Suppressor macrophage (primary cell): ENCODE measurements at places on chromosomes 1 and 21.

- no peak for DNase-seq
These were observed 577.6 kb downstream of the MATN1 start for GRCh38 chr1:30145723-30146303.

GRCh38 chr1:119674835-119675289, 26.8 kb upstream of the ZNF697 start:
- no peak for DNase-seq

- no peak for DNase-seq
These were observed 51.1 kb upstream of the IL12RB2 start for GRCh38 chr1:67256291-67257172.

DNA sequence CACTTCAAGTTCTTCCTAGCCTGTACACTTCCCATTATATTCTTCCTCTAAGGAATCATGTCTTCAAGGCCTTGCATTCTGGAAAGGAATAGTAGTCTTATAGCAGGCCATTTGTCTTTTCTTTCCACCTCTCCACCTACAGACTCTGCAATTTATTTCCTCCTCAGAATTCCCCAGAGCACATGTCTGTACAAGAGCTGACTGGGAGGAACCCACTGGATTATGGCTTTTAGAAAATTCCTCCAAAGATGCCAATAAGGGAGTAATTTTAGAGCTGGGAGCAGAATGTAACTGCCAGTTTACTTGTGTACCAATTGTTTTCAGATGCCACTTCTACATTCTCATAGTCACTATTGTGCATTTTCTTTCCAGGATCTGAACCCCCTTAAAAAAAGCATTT, 3.4 kb upstream of the PSMG1 start:
- no peak for DNase-seq

DNA sequence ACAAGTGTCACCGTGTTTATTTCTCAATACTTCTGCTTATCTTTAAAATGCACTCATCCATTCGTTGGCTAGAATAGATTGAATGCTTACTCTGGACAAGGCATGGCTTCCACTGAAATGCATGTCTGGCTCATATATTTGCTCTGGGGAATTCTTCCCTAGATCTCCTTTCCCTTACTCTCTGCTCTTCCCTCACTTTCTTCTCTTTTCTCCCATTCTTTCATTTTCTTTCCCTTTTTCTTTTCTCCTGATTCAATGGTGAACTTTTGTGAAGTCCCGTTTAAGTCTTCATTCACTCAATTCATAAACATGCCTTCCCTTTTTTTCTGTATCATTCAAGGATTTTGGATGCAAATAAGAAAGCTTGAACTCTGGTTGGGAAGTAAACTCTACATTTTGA, 234.5 kb downstream of the DYRK1A start:
- no peak for DNase-seq

DNA sequence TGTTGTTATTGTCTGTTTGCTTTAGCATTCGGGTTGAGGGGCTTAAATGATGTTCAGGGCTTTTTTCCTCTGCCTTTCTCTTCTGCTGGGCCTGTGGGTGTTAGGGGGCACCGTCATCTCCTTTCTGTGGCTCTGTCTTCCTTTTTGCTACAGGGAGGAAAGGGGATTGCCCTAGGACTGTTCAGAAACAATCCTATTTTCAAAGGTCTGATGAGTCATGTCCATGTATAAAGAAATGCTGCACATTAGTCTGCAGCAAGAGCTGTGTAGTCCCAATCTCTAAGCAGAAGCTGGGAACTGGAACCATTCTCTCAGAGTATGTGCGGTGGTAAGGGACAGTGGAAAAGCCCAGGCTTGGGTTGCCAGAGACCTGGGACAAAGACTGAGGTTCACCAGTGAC, 462.3 kb downstream of the OMA1 start:
- DNase-seq = no peak

DNA sequence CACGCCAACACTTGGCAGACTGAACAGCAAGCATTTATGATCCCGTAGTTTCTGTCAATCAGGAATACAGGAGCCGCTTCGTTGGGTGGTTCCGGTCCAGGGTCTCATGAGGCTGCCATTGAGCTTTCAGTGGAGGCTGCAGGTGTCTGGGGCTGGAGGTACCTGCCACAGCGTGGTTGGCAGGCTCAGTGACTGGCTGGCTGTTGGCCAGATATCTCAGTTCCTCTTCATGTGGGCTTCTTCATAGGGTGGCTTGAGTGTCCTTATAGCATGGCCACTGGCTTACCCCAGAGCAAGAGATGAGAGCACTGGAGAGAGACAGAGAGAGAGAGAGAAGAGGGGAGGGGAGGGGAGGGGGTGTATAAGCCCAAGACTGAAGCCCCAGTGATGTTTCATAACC, 29.3 kb downstream of the PIK3CD start:
- no peak for DNase-seq

DNA sequence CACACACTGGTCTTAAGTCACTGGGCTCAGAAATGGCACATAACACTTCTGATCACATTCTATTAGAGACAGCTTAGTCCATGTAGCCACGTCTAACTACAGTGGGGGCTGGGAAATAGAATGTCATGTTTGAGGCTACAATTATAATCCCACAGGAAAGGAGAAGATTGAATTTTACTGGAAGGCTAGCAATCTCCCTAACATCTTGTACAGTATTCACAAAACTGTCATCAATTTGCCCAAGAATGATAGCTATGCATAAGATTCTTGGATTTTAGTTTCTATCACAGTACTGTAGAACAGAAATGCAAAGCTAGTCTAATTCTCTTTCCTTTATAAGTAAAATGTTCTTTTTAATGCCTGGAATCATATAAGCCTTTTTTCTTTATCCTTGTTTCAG, 12.7 kb upstream of the ZMYM6 start:
- DNase-seq = no peak

GRCh38 chr1:54347955-54348699, 58.1 kb downstream of the SSBP3 start:
- no peak for DNase-seq

DNA sequence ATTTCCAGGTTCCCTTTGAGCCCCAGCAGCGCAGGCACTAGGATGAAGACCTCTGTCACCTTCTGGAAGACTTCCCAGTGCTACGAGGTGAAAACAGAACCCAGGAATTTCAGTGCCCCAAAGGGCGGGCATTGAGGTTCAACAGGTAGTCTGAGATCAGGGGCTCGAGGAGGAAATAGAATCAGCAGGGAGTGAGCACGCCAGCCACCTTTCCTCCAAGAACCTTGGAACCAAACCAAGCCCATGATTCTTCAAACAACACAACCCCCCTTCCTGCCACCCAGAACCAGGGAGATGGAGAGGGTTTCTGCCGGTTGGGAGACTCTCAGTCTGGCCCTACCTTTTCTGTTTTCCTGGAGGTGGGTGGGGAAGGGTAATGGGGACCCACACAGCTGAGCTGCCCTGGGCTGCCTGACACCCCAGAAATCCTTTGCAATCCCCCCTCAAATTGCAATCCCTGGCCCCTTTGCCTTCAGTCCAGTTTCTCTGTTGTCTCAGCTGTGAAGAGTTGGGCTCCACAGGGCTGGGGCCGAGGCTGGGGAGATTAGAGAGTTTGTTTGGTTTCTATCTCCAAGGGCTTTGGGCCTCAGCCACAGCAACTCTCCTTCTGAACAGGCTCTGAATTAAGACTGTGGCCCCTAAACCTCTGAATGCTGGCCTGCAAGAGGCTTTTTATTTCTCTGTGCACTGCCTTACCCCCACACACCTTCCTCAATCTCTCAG, 11.9 kb downstream of the SLC41A1 start:
- no peak for DNase-seq

- DNase-seq = no peak
These were observed 620.3 kb upstream of the PLXNA2 start for GRCh38 chr1:208864366-208864965.

GRCh38 chr1:181251001-181251712, 162.7 kb downstream of the IER5 start:
- no peak for DNase-seq

- no peak for DNase-seq
These were observed 13.3 kb downstream of the FAM151A start for GRCh38 chr1:54610048-54610447.

- DNase-seq = peak; percentile 32
These were observed 2.8 kb downstream of the DNTTIP2 start for GRCh38 chr1:93876244-93876643.

GRCh38 chr21:44870748-44871495, 2.6 kb downstream of the PTTG1IP start:
- DNase-seq = no peak

DNA sequence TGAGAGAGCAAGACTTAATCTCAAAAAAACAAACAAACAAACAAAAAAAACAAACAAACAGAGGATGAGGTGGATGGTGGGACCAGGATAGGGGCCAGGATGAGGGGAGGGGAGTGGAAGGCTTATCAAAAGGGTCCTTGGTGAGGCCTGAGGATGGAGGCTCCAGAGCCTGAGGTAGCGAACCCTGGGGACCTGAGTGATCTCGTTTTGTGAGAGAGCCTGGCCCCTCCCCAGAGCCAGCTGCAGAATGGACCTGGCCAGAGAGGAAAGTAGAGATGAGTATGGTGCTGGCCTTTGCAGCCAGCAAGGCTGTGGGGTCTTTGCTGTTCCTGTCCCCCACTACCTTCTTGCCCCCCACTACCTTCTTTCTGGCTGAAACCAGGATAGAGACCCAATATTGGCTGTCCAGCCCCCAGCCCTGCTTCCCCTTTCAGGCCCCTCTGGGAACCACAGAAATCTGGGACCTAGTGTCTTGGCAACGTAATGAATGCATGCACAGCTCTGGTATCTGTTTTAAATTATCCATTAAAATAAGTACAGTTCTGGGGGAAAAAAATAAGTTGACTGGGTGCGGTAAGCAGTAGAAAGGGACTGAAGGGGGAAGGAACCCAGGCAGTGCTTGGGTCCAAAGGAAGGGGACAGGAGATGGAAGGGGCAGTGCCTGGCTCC, 1.1 kb upstream of the LMNA start:
- DNase-seq = no peak

DNA sequence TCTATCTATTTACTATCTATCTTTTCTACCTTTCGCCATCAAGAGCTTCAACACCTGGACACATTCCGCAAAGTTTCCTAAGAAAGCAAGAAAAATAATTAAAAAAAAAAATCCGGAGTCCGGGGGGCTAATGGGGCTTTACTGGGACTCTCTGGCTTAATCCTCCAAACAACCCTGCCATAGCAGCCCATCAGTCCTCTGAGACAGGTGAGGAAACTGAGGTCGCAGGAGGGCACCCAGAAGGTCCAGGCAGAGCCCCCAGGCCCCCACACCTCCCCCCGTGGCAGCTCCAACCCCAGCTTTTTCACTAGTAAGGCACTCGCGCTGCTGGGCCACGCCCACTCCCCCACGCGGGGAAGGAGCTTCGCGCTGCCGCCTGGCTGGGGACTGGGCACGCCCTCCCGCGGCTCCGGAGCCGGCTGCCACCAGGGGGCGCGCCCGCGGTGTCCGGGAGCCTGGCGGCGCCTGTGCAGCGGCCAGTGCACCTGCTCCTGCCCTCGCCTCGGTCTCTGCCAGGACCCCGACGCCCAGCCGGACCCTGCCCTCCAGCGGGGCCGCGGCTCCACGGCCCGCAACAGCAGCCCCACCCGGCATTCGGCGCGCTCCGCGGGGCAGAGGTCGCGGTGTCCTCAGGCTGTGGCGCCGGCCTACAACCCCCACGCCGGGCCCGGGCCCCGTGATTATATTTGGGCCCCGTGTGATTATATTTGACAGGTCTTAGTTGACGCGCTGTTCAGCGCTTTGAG, 54.1 kb upstream of the SAMD11 start:
- peak; percentile 74 for DNase-seq

DNA sequence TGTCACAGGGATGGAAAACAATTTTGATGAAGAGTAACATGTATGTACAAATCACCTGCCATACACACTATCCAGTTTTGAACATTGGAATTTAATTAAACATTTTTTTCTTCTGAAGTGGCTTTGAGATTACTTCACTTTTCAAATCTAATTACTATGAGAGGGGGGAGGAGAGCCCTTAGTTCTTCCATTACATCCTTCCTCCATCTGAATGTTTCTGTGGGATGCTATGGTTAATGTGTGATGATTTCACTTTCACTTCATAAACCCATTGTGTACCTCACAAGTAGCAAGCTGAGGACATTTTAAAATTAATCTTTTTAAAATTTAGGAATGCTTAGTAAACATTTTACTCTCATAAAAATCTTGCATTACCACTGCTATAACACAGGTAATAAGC, 156.9 kb downstream of the RUNX1 start:
- no peak for DNase-seq

GRCh38 chr1:204198348-204199340, 2.4 kb upstream of the KISS1 start:
- no peak for DNase-seq

- peak; percentile 91 for DNase-seq
These were observed 14.4 kb downstream of the CELSR2 start for GRCh38 chr1:109263597-109264378.

GRCh38 chr1:84855691-84856630, 37.0 kb downstream of the LPAR3 start:
- DNase-seq = peak; percentile 58

DNA sequence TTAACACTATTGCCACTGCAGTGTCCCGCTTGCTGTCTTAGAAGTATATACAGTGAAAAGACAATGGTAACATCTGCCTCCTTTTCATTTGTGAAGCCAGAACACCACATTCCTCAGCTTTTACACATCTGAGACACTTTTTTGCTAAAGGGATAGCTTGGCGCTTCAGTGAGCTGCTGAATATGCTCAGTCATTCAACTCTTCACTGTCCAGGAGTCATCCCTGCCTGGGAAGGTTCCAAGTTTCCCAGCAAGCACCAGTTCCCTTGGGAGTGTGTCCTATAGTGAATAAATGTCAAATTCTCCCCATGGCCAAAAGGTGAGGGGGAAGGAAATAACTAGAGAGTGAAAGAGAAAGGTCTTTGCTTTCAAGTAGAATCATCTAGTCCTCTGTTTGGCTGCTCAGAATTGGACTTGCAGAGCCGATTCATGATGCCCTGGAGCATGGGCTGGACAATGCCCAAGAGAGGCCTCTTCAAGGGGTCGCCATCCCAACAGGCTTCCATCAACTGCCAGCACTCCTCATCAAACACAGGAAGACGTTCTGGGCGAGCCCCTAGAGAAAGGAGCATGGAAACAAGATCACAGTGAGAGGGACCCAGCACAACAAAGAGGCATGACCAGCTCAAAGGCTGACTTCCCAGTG, 25.5 kb upstream of the RBBP5 start:
- DNase-seq = no peak

DNA sequence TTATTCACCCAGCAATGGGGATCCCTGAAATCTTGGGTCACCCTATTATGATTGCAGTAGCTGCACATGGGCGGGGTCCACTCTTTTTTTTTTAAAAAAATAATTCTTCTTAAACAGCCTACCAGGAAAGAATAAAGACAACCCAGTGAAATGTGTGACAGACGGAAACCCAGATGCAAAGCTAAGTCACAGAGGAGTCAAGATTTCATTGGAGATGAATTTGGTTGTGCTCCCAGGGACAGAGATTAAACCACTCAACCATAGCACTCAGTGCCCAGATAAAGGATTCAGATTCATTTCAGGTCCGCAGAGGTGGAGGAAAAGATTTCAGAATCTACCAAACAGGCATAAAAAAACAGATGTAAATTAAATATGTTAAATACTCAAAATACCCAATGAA, 583.5 kb upstream of the ZP4 start:
- no peak for DNase-seq
